ENCODE measurements at places on chromosomes 7 and 10.

GRCh38 chr7:122886357-122887081, at the start of gene CADPS2:
Gene CADPS2, minus strand, starts transcription at chr7:122886460. Its CDS starts 123 bp downstream, at chr7:122886337.
- peak; percentile 93 for DNase-seq

GRCh38 chr10:132187430-132188138, 836 bp downstream of the DPYSL4 start:
- peak; percentile 52 for DNase-seq

DNA sequence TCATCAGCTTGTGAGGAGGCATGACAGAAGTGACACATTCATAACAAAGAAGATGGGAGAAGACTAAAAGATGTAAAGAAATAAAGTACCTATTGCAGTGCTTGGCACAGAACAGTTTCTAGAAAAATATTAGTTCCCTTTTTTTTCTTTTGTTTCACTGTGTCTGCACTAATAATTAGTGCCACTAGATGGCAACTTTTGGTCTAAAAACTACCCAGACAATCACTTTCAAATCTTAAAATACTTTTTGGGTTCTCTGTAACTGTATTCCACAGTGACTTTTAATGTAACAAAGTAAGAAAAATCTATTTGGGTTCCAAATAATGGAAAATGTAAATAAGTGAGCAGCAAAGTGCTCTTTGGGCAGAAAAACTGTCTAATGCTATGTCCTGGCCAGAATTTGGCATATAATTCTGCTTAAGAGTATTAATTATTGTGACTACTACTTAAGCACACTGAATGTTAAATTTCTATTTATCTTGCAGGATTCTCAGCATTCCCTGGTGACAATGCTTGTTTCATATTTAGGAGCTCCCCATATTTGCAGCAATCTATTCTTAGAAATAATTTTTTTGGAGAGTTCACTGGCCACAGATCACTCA, 134.8 kb upstream of the KIF5B start:
- no peak for DNase-seq

DNA sequence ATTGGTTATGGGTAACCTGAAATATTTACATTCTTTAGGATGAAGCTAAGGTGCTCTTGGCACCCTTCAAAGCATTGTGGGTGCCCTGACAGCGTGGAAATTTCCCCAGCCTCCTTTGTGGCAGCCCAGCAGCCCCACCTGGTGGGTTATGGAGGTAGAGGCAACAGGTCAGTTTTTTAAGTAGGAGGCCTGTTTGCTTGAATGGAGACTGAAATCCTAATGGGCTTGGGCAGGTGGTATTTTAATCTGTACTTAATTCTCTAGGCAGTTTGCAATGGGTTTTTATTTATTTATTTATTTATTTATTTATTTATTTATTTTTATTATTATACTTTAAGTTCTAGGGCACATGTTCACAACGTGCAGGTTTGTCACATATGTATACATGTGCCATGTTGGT, 139.4 kb downstream of the EPC1 start:
- no peak for DNase-seq

DNA sequence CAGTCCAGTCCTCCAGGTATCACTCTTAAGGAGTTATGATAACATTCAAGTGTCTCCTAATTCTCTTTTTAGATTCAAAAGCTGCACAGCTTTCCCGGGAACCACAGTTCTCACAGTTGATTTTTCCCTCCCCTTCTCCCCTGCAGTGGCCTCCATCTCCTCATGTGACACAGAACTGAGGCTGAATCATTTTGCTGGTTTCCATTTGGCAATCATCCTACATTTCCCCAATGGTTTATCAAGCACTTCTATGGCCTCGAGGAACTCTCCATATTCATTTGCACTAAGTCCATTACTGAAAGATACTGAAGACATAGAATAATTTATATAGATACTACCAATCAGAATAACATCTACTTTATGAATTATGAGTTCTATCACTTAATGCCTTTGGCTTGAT, 484.9 kb downstream of the GPAM start:
- DNase-seq: no peak

GRCh38 chr10:121675344-121675743, 77.1 kb upstream of the FGFR2 start:
- no peak for DNase-seq

DNA sequence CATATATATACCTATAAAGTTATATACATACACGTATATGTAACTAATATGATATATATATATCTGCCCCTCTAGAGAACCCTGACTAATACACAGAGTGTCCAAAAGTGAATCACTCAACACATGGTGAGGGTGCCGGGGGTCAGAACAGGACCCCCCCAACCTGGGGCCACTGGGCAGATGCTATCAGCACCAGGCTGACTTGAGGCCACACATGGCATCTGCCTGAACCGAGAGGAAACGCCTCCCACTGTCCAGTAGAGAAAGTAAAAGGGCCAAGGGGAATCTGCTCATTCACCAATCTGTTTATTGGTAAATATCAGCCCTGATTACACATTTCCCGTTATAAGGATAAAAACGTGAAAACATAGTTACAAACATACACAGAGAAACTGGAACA, 218.3 kb downstream of the PTPRN2 start:
- no peak for DNase-seq

GRCh38 chr10:31372439-31372838, 53.4 kb downstream of the ZEB1 start:
- no peak for DNase-seq

- DNase-seq: no peak
Measured at GRCh38 chr10:35042783-35043182, 47.4 kb downstream of the CUL2 start.

DNA sequence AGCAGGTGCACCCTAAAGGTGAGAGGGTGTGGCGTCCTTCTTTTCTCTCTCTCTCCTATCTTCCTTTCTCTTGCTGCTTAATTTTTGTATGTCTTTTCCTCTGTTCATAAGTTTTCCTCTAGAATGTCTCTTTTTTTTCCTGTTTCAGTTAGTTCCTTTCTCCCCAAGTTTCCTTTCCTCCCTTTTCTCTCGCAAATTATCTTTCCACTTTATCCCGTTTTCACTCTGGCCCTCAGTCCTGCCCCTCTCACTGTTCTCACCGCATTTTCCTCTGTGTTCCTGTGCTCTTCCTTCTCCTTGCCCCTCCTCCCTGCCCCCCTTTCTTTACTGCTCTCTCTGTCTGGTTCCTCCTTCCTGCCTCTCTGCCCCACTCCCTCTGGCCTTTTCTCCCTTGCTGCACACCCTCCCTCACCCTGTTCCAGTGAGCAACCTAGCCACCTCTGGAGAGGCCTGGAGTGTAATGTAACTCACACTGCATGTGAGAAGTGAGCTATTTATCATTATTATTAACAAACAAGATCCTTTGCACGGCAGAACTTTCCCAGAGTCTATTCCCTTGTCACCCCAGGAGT, 158.5 kb downstream of the C10orf105 start:
- peak; percentile 54 for DNase-seq

DNA sequence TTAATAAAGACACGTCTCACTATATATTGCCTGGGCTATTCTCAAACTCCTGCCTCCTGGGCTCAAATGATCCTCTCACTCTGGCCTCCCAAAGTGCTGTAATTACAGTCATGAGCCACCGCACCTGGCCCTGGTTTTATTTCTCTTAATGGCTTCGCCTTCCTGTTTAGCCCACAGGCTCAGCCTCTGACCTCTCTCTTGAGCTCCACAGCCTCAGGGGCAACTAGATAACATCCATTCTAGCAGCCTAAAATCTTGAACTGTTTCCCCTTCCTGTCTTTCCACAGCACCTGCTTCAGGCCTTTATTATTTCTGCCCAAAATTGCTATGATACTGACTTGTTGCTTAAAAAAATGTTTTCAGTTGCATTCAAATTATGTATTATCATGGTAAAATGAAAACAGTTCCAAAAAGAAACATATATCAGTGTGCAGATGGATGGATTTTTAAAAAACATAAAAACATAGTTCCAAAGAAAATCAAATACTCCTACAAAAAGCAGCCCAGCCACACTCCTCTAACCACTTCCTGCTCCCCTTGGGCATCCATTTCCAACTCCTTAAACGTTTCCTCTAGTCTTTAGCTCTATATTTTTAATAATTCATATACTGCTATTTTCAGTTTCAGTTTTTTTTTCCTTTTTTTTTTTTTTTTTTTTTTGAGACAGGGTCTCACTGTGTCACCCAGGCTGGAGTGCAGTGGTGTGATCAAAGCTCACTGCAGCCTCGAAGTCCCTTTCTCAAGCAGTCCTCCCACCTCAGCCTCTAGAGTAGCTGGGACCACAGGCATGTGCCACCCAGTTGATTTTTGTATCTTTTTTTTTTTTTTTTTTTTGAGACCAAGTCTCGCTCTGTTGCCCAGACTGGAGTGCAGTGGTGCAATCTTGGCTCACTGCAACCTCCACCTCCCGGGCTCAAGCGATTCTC, 5.1 kb upstream of the BAZ1B start:
- no peak for DNase-seq

DNA sequence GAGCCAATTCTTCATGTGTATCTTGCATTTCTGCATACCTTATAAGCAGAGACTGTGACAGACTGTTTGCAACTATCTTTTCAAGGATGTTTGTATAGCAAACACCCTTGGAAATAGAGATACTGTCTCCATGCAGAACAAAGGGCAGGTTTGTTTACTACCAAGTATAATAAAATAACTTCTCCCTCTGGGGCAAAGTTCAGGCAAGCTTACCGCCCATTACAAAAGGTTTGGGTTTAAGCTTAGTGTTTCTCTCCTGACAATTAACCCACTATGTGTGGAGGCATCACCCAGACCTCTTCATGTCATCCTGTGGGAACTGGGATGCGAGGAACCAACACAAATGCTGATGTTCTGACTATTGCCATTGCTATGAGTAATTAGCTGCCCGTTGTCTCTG, 479.1 kb upstream of the ZMIZ1 start:
- DNase-seq: no peak

DNA sequence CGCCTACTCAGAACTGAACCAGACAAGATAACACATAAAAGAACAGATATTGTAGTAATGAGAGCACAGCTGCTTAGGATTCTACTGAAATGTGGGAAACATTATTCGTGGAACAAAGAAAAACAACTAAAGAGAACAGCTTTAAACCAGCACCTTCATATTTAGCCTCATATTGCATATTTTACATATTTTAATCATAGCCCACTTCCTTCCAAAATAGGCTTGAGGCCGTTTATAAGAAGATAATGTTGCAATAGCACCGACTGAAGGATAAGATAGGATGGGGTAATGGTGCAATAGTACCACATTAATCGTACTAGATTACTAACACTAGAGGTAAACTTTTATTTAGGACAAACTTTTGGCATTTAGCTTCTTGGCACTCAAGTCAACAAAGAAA, 71.3 kb downstream of the KCND2 start:
- no peak for DNase-seq

GRCh38 chr10:114762811-114763210, 58.8 kb upstream of the FHIP2A start:
- DNase-seq: no peak

GRCh38 chr7:74104702-74105101, 21.1 kb downstream of the LIMK1 start:
- DNase-seq: no peak

DNA sequence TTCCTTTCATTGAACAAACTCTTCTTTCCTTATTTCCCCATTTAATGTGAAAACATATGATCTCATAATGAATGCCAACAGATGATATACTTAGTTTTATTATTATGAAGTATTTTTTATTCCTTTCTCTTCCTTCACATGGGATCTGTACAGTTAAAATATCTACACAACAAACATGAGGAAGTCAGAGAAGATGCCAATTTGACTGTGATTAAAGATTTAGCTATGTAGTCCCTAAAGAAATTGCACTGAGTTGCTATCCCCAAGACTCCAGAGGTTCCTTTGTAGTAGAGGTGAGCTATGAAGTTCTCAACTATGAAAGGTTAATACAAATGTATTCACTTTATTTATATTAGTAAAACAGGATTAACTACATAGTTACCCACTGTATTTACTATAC, 60.6 kb upstream of the LRRN3 start:
- no peak for DNase-seq

DNA sequence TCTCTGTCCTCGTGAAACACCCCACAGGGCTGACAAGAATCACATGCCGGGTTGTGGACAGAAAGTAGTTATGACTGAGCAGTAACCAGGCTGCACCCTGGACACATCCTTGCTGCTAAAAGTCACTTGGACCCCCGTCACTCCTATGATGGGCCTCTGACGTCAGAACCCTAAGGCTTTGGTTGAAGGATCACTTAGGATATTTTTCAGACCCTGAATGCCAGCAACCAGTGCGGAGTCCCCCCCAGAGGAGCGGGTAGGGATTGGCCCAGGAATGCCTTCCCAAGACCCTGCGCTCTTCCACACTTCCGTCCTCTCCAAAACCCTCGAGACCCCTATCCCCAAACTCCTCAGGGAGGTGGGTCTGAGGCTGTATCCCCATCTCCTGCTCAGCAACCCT, 52.1 kb downstream of the CFAP46 start:
- DNase-seq: no peak

DNA sequence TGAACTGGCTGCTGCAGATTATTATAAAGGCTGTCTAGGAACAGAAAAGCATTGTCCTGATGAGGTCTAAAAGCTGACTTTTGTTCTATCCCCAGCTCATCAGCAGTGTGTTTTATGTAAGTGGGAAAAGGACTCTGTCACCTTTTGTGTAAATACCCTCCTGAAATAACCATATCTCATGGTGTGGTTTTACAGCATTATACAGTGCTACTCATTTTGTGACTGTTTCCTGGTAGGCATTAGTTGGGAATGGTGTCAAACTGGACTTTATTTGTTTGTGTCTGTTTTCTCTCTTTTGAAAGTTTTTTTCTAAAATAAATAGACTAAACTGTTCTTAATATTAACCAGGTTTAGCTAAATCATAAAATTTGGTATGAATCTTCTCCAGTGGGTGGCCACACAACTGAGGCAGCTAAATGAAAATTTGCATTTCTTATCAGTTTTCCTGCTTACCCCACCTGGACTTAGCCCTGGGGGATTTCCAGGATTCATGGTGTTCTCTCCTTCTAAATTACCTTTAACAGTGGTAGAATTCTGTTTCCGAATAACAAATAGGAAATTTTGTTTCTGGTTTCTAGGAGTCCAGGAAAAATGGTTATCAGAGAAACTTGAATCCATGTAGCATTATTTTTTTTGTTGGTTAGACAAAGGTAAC, 140.9 kb downstream of the LHFPL3 start:
- DNase-seq: no peak

GRCh38 chr7:13057462-13058200, 370.2 kb downstream of the ARL4A start:
- DNase-seq: no peak

DNA sequence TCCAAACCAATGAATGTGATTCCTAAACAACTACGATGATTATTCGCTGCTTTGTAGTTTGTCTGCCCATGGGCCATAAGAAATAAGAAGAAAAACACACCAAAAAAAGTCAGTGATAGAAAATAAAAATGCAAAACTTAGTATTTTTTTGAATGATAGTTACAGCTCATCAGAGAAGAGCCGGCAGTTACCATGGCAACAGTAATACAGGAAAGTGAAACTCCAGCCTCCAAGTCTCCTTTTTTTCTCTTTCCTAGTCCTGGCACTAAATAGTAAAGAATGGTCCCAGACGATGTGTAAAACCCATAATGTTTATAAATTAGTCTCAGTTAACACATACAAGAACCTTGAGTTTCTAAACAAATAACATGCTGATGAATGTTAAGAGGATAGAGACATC, 21.6 kb upstream of the LHFPL3 start:
- DNase-seq: no peak

- DNase-seq: no peak
Measured at GRCh38 chr7:16554518-16555236, 28.1 kb downstream of the LRRC72 start.

Data from kidney (tissue), 22 donors.